ENCODE measurements at places on chromosomes 4 and X. TPM values are rescaled to one million over a fixed set of nuclear protein-coding genes. Genes with fewer than 3 reads are reported as not detected.

The RP2 gene
- total RNA-seq: 20.8 TPM

The RAB41 gene
- not detected for total RNA-seq

The PRKG2 gene
- total RNA-seq: 13.0 TPM

The TCEAL2 gene
- 33.4 TPM for total RNA-seq

The GASK1B gene
- total RNA-seq: 6.1 TPM

The PGRMC2 gene
- total RNA-seq: 28.1 TPM

The GLRB gene
- 44.0 TPM for total RNA-seq

The CBR4 gene
- 34.2 TPM for total RNA-seq

The SMR3B gene
- total RNA-seq: not detected

The PCDH18 gene
- total RNA-seq: 30.6 TPM

The GPR50 gene
- total RNA-seq: not detected

The MAGEC2 gene
- not detected for total RNA-seq

The SMIM43 gene
- total RNA-seq: 4.5 TPM

The COL4A6 gene
- 2.0 TPM for total RNA-seq

The RRAGB gene
- total RNA-seq: 77.0 TPM

The ATP1B4 gene
- not detected for total RNA-seq

The SHROOM4 gene
- total RNA-seq: 1.6 TPM

The UGT2A3 gene
- not detected for total RNA-seq

The PPP4R3C gene
- total RNA-seq: not detected

The PPP1R2C gene
- total RNA-seq: not detected

The CCDC160 gene
- total RNA-seq: 2.0 TPM

The EMCN gene
- total RNA-seq: 2.9 TPM

The FABP2 gene
- not detected for total RNA-seq

The ADRA2C gene
- 3.7 TPM for total RNA-seq

The TMEM144 gene
- total RNA-seq: 2.4 TPM

The ADAM29 gene
- total RNA-seq: 0.41 TPM

The MAGEA4 gene
- not detected for total RNA-seq

The MTNR1A gene
- total RNA-seq: not detected

The ANK2 gene
- total RNA-seq: 477 TPM

The HTN3 gene
- total RNA-seq: not detected

The GPC4 gene
- total RNA-seq: 1.2 TPM

The AASDH gene
- total RNA-seq: 24.1 TPM

The PHOX2B gene
- total RNA-seq: not detected

The MAGEB2 gene
- not detected for total RNA-seq

The F11 gene
- not detected for total RNA-seq

The PDCL2 gene
- not detected for total RNA-seq

The AVPR2 gene
- total RNA-seq: not detected

The POU3F4 gene
- 16.3 TPM for total RNA-seq

The KANTR gene
- 22.8 TPM for total RNA-seq

The ESX1 gene
- not detected for total RNA-seq

The EGF gene
- total RNA-seq: under 0.01 TPM

The NAA11 gene
- total RNA-seq: not detected

The ADAMTS3 gene
- total RNA-seq: 20.4 TPM

The MND1 gene
- 3.7 TPM for total RNA-seq

The TASL gene
- 0.82 TPM for total RNA-seq

The SMC1A gene
- total RNA-seq: 13.9 TPM

The ERVMER34-1 gene
- total RNA-seq: 0.41 TPM

The RENBP gene
- 2.4 TPM for total RNA-seq

The GPR78 gene
- under 0.01 TPM for total RNA-seq

The GK gene
- 10.6 TPM for total RNA-seq

The OTUD6A gene
- not detected for total RNA-seq

The TEX11 gene
- total RNA-seq: not detected

The SYN1 gene
- total RNA-seq: 14.7 TPM

The VEGFD gene
- total RNA-seq: not detected

The CT45A3 gene
- not detected for total RNA-seq

The TRAM1L1 gene
- 28.9 TPM for total RNA-seq

Measured in frontal cortex (tissue), 4 donors.